Cerebellar nuclear complex (tissue), 1 donor: ENCODE measurements at places on chromosomes 1 and 21.

GRCh38 chr1:220954321-220955075 is 75.3 kb downstream of the HLX start:
- no peak for DNase-seq

DNA sequence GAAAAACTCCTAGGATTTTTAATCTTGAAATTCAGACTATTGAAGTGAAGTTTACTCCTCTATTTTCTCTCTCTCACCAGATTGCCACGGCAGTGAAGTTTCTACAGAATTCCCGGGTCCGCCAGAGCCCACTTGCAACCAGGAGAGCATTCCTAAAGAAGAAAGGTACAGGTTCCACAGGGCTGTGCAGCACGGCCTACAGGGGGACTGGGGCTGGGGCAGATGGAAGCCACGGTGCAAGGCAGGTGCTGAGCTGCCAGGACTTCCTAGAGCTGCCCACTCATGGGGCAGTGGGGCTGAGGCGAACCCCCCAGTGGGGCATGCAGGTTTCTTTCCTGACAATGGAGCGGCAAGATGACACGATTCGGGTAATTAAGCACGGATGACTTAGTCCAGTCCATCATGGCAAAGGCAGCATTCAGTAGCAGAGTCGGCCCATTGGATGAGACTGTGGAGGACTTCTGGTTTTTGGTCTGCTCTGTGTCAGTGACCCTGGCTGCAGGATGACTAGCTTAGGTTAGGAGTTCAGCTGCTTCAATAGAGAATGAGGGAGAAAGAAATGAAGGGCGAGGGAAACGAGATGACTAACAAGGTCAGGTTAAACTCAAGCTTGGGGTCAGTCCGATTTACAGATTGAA is 61.5 kb downstream of the PEX14 start:
- no peak for DNase-seq

DNA sequence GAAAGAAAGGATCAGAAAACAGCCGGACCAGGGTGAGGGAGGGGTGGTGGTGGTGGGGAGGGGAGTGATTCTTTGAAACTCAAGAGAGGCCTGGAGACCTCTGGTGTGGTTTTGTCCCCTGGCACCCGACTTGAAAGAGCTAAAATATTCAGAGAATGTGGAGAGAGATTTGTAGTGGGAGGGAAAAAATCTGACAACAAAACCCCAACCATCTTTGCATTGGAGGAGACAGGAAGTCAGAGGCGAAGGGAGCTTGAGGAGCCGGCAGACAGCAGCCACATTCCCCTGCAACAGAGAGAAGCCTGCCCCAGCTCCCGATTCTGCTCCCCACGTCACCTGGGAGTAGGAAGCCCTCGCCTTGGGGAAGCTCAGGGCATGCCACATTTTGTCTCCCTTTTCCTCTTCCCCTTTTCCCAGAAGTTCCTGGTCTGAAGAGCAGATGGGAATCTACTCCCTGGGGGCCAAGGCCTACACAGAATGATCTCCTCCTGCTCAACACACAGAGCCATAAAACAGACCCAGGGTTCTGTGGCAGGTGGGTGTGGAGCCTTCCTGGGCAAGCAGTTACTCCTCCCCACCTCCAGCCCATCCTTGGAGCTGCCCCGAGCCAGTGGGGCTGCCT is 84.9 kb downstream of the ITPKB start:
- no peak for DNase-seq

DNA sequence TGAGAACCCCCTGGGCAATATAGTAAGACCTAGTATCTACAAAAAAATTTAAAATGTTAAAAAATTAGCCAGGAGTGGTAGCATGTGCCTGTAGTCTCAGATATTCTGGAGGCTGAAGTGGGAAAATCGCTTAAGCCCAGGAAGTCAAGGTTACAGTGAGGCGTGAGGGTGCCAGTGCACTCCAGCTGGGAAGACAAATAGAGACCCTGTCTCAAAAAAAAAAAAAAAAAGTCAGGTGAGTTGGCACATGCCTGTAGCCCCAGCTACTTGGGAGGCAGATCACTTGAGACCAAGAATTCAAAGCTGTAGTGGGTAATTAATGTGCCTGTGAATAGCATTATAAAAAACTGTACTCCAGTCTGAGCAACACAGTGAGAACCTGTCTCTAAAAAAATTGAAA is 4.6 kb downstream of the BECN2 start:
- no peak for DNase-seq

DNA sequence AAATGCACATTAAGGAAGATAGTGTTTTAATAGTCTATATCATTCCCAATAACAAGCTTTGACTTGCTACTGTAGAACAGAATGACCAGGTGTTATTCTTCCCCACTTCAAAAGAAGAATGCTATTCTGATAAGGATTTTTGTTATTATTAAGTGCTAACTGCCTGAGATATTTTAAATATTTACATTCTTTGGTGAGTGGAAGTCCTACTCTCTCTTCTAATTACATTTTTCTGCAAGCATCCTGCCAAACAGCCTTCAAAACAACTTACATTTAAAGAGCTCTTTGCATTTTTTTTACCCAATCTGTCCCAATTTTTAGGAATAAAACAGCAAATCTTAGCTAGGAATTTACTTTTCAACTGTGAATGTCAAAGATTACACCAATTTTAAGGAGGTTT is 23.5 kb upstream of the SYDE2 start:
- DNase-seq, result no peak

- DNase-seq, result no peak
Observed at GRCh38 chr1:167249702-167250101, 29.0 kb downstream of the POU2F1 start.

GRCh38 chr1:7265771-7266371 is 480.6 kb downstream of the CAMTA1 start:
- DNase-seq, result no peak

DNA sequence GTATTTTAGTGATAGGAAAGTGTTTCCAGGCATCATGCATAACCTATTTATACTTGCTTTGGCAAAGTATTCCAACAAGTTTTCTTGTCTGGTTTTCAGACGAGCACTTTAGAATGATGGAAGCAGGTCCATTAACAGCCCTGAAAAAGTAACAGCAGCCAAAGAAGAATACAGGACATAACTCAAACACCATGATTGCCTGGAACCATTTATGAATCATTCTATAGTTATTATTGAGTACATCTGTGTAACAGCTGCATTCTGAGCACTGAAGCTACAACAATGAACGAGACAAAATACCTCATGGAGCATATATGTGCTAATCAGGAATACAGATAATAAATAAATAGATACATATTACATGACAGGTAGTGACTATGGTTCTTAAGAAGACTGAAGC is 12.6 kb downstream of the IL10RB start:
- DNase-seq, result no peak

GRCh38 chr1:248906009-248906752 is at the start of gene PGBD2:
PGBD2 (plus strand) TSS chr1:248906235; CDS start chr1:248913863, 7,628 bp downstream.
- no peak for DNase-seq

DNA sequence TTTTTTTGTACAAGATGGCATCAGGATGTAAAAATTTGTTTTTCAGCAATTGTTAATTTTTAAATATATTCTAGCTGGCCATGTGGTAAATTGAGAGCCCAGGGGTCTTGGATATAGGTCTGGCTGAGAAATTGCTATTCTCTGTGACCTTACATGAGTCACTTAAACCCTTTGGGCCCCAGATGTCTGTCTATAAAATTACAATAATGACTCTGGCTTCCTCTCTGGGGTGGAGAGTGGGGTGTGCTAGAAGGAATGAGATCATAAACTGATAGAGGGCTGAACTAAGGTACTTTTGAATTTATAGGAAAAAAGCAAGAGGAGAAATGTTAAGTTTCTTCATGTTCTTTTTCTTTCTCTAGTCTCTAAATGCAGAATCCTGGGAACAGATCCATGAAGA is 12.4 kb upstream of the TCHH start:
- no peak for DNase-seq

DNA sequence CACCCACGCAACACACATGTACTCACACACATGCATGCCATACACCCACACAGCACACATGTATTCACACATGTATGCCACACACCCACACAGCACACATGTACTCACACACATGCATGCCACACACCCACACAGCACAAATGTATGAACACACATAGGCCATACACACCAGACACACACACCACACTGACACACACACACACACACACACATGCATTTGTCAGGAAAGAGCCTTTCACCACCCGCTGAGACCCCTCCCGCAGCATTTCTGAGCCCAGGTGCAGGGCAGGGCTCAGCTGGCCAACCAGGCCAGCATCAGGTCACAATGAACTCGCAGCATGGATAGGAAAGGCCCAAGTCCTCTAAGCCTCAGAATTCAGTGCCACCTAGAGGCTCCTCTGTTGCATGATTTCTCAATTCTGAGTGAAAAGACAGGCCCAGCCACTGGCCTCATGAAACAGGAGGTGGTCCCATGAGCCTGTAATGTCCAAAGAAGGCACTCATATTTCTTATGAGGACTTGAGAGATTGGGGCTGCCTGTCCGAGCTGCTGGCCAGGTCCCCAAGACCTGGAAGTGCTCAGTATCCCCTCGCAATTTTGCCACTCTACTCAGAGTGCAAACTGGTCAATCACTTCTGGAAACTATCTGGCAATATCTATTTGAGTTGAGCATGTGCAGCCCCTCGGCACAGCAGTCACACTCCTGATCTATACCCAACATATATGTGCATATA is 57.3 kb downstream of the PSMG1 start:
- DNase-seq, result no peak

GRCh38 chr21:42407476-42407875 is 3.8 kb downstream of the UBASH3A start:
- no peak for DNase-seq

DNA sequence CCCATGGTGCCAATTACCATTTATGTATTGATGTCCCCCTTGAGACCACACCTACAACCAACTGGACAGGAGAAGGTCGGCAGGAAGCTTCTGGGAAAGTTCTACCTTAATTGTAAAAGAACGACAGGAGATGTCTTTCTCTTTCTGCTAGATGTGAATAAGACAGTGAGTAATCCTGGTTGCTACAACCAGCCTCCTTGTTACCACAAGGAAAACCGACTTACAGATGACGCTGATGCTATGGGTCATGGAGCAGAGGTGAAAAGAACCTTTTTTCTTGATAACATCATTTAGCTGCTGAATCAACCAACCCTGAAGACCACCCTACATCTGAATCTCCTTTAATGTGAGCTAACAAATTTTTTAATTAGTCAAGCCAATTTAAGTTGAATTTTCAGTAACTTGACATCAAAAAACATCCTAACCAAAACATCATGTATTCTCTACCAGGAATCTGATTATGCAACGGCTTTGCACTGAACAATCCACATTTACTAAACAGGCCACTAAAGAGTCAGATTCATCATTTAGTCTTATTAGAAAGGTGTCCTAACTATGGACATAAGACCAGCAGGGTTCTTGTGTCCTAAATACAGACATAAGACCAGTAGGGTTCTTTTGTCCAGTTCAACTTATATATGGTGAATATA is 23.0 kb downstream of the RGS2 start:
- no peak for DNase-seq

GRCh38 chr1:149986486-149987296 is 23.8 kb downstream of the OTUD7B start:
- DNase-seq, result no peak

GRCh38 chr1:57195436-57195941 is 228.4 kb downstream of the DAB1 start:
- no peak for DNase-seq

GRCh38 chr1:209802117-209802779 is 3.7 kb downstream of the IRF6 start:
- no peak for DNase-seq
